Fibroblast of the aortic adventitia (primary cell): ENCODE measurements at places on chromosomes 12 and 14.

DNA sequence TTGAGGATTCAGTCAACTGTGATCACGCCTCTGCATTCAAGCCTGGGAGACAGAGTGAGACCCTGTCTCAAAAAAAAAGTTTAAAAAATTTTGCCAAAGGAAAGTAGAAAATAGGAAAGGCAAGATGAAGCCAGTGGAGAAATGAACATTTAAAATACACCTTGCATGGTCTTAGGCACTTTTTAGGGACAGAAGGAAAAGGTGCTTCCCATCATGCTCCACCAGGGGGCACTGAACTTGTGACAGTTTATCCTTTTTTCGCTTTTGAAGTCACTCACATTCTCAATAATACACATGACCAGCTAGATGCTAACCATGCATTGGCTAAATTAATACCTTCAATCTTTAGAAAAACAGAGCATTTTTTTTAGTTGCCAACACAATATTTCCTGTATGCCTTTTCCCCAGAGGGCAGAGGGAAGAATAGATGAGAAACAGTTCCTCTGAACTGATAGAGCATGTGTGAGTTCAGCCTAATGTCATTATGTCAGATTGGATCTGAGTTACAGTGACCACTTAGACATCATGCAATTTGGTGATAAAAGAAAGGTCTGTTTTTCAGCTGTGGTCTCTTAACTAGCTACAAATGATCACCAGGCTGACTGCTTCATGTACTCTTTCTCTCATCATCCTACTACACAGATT is 221.8 kb upstream of the SSTR1 start:
- DNase-seq: peak; percentile 28

- DNase-seq: no peak
Observed at GRCh38 chr12:254039-254438, 8.6 kb downstream of the SLC6A13 start.

GRCh38 chr12:84077679-84078078 is 834.9 kb downstream of the SLC6A15 start:
- peak; percentile 64 for DNase-seq

GRCh38 chr14:79580414-79580813 is 630.9 kb downstream of the DIO2 start:
- no peak for DNase-seq

DNA sequence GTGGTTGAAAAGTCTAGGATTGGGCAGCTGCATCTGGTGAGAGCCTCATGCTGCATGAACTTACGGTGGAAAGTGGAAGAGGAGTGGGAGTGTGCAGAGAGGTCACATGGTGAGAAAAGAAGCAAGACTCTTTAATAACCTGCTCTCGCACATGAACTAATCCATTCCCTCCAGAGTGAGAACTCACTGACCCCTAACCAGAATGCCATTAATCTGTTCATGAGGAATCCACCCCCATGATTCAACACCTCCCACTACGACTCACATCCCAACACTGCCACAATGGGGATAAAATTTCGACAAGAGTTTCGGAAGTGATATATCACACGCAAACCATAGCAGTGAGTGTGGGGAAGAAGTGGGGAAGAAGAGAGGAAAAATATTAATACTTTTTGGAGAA is 377.4 kb downstream of the NAV3 start:
- DNase-seq: no peak

GRCh38 chr12:194276-194675 is 19.7 kb downstream of the SLC6A12 start:
- DNase-seq: no peak

GRCh38 chr14:59630288-59630963 is 53.8 kb upstream of the CCDC175 start:
- no peak for DNase-seq

DNA sequence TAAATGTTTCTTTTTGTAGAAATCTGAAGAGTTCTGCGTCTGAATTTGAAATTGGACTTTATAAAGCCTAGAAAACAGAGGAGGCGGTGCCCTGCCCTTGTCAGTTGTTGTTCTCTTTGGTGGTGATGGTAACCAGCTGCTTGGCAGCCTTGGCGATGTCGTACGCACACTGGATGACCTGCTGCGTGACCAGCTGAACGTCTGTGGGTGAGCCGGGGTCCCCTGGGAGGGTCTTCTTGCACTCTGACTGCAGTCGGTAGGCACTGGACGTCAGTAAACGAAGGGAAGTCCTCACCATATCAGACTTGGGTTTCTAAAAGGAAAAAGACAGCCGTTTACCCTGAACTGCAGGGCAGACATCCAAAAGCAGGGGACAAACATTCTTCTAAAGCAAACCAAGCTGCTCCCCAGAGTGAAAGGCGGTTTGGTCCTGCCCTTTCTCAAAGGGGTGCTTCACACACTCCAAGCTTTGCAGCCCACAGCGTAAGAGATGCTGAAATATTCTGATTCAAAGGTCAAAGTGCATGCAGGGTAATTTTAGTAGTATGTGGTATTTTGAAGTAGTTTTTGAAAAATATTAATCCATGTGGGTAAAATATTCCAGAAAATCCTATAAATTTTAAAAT is 32.9 kb downstream of the TCHP start:
- DNase-seq: no peak

DNA sequence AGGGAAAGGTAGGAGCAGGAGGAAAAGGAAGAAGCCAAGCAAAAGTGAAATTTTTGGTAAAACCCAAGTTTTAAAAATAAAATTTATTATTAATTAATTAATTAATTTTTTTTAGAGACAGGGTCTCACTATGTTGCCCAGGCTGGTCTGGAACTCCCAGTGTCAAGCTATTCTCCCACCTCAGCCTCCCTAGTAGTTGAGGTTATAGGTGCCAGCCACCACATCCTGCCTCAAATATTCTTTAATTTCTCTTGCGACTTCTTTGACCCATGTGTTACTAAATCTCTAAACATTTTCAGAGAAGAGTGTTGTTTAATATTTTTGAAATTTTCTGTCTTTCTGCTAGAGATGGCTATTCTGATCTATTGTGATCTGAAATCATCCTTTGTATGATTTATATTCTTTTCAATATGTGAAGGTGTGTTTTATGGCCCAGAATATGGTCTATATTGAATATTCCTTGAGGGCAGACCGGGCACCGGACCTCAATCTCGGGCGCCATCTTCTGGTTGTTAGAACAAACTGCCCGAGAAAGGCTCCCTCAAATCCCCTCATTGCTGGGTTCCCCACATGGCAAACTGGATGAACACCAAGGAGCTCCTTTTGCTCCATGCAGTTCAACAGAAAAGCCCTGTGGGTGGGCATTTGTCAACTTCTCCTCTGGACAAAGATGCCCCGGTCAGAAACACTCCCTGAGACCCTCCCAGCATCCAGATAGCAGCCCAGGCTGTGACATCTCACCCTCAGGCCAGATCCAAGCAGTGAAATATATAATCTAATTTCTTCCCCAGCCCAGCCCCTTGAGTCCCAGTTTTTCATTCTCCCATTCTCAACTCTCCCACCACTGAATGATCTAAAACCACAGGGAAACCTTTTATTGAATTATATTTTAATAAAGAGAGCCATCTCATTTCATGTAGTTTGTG is 110.5 kb downstream of the ASCL4 start:
- DNase-seq: peak; percentile 61

- DNase-seq: no peak
Observed at GRCh38 chr12:95259368-95259767, 41.8 kb downstream of the VEZT start.

- peak; percentile 22 for DNase-seq
Observed at GRCh38 chr12:93572712-93573551, 457 bp downstream of the SOCS2 start.

DNA sequence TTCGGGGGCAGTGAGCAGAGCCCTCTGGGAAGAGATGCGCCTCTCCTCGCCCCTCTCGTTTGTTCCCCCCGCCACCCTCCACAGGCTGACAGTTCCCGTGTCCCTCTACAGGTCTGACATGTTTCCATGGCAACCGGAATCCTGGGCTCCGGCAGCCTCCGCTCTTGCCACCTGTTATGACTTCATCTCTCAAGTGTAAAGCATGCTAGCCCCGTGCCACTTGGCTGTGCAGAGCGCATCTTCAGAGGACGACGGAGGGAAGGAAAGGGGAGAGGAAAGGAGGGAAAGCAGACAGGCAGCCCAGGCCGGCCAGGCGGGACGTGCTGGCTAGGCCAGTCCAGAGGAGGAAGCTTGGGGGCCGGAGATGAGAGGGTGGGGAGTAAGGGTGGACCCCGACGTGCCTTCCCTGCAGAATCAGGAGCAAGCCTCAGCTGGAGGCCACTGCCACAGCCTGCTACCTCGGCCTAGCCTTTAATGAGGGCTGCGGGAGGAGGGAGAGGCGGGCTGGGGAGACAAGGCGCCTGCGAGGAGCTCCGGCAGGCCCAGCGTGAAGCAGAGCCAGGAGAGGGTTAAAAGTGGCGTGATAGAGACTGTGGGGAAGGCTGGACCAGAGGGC is 214.3 kb downstream of the DPF3 start:
- no peak for DNase-seq

DNA sequence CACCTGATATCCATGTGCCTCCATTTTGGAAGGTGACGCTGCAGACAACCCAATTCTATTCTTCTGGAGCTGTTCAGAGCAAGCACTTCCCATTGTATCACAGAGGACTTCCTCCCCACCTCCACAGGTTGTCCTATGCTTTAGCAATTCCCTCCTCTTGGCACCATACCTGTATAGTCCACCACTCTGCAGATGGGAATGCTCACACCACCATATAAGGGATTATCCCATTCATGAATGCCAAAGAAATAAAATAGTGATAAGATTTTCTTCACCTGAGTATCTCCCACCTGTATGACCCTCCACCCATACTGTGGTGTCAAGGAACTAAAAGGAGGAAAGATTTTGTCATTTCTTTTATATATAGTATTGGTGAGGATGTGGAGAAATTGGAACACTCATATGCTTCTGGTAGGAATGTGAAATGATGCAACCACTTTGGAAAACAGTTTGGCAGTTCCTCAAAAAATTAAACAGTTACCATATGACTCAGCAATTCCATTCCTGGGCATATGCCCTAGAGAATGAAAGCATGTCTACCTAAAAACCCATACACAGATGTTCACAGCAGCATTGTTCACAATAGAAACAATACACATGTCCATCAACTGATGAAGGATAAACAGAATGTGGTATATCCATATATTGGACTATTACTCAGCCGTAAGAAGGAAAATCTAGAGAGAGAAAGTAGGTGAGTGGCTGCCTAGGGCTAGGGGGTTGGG is 75.2 kb downstream of the FIGNL2 start:
- peak; percentile 91 for DNase-seq

DNA sequence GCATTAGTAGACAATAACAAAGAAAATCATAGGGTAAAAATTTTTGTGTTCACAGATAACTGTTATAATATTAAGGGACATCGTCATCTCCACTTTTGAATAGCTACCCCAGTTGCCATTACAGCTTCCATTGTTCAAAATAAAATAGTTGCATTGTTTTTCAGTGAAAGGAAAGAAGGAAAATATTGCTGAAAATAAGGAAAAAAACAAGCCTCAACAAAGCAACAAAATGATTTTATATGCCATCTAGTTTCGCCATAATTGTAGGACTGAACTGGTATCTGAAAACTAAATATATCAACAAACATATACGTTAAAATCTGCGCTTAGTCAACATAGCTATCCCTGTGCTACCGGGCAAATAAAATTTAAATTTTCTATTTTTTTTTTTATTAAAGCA is 3.3 kb downstream of the CDK17 start:
- no peak for DNase-seq

GRCh38 chr14:24774187-24774915 is 140.4 kb upstream of the GZMB start:
- no peak for DNase-seq

GRCh38 chr14:62455446-62455845 is 589.8 kb downstream of the KCNH5 start:
- DNase-seq: no peak

- no peak for DNase-seq
Observed at GRCh38 chr12:43453761-43454160, 98.2 kb downstream of the ADAMTS20 start.

- DNase-seq: peak; percentile 70
Observed at GRCh38 chr12:124664395-124665111, 97.1 kb upstream of the NCOR2 start.

DNA sequence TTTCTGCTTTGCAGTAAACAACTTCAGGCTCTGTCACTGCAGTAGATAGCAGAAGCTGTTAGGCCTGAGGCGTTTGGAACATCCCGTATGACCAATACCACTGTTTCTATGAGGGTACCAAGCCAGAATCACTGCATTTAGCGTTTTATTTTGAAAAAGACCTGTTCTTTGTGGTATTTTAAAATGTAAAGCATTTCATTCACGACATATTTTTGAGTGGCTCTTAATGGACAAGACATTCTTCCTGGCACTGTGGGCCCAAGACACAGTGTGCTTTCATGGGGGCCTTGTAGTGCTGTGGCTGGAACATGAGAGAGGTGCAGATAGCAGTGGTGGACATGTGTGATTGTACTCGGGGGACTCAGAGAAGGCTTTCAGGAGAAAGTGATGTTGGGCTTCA is 86.4 kb downstream of the DDX51 start:
- no peak for DNase-seq

- DNase-seq: no peak
Observed at GRCh38 chr12:55982319-55982936, 8.6 kb downstream of the RAB5B start.

DNA sequence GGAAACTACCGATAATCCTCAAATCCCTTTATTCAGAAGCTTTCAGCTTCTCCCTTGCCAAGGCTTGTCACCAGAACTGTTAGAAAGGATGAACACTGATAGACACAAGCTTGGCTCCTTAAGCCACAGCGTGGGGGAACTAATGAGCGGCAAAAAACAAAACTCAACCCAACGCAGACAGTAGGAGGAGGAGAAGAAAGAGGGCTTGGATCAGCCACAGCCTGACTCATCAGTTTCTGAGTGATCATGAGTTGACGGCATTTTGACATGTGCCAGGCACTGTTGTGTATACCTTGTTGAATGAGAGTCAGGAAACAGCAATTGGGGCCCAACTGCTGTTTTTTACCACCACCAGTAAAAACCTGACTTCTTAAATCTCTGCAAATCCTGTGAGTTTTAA is 23.7 kb downstream of the PLXNC1 start:
- DNase-seq: no peak

- peak; percentile 69 for DNase-seq
Observed at GRCh38 chr12:57146961-57147944, at the start of gene LRP1-AS. LRP1-AS (minus strand) TSS chr12:57147619.

DNA sequence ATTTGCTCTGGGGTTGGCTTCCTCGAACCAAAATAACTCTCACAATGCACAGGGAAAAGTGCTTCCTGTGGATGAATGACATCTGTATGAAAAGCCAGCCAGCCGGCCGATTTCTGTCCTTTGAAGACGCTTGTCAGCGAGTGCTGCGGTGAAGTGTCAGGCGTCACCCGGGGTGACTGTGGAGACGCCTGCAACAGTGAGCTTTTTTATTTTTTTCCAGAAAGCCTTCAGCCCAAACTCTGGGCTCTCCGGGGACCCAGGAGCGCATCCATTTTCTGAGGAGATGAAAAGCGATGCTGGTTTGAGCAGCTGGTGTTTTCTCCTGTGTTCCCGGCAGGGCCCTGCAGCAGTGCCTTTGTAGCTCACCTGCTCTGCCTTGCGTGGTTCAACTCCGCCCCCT is 147.9 kb upstream of the MYL2 start:
- DNase-seq: no peak
